BJ (cell line): ENCODE measurements at places on chromosomes 12 and 14.

DNA sequence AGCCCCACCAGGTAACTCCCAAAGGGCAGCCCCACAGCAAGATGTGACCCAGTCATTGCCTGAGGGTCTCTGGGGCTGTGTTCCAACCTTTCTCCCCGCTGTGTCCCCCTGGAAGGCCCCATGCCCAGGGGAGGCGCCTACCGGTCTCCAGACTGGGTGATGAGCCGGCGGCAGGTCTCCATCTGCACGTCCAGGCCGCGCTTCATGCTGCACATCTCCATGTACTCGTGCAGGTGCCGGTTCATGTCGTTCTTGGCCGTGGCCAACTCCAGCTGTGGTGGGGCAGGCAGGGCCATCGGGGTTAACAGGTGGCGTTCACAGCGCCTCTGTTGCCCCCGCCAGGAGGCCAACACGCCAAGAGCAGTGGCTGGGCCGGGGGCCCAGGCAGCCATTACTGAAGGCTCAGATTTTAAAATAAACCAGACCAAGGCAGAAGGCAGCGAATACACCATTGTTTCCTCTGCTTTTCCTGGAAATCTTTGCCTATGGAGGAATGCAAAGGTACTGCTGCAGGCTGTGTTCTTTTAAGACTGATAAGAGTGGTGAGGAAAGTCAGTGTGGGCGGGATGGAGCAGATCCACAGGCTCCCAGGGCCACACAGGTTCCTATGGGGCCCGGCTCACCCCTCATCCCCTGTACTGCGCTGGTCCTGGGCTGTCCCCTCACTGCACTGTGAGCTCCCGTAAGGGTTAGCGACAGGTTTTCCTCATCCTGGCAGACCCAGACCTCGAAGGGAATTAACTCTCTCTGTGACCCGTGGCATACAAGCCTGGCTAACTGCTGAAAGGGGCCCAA lies 7.3 kb downstream of the GAPDH start:
- DNase-seq: no peak

GRCh38 chr12:6273541-6274230 lies 36.8 kb upstream of the PLEKHG6 start:
- DNase-seq: no peak

- DNase-seq: no peak
These were observed 53.6 kb upstream of the BCL2L14 start for GRCh38 chr12:12017135-12017581.

- no peak for DNase-seq
These were observed 20.5 kb downstream of the CKB start for GRCh38 chr14:103501921-103502669.

DNA sequence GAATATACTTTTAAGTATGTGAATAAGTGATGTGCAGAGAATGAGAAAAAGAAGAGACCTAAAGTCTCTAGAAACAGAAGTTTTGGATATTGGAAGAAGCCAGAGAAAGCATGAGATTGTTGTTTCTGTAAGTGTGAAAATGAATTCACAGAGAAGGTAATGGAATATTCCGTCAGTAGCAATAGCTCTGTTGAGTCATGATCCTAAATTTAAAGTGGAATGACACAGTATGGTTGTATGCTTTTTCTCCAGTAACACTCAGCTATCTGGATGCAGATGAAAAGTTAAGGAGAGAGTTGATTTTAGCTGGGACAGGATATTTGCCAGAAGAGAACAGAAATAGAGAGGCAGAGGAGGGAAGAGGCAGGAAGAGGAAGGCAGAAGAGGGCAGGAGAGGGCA lies 1166.3 kb downstream of the GALC start:
- no peak for DNase-seq

DNA sequence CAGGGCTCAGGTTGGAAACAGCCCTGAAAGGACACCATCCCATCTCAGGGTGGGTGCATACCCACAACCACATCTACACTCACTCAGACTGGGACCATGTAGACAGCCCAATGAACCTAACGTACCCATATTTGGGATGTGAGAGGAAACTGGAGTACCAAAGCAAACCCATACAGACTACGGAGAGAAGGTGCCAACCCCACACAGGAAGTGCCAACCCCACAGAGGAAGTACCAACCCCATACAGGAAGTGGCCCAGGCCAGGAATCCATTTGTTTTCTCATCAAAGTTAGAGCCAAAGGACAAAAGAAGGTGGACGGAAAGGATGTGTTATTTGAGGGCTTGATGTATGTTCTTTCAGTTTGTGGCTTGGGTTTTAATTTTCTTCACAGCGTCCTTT lies 19.5 kb upstream of the SPIC start:
- DNase-seq: no peak

- no peak for DNase-seq
These were observed 297.1 kb downstream of the KSR2 start for GRCh38 chr12:117671734-117672133.

DNA sequence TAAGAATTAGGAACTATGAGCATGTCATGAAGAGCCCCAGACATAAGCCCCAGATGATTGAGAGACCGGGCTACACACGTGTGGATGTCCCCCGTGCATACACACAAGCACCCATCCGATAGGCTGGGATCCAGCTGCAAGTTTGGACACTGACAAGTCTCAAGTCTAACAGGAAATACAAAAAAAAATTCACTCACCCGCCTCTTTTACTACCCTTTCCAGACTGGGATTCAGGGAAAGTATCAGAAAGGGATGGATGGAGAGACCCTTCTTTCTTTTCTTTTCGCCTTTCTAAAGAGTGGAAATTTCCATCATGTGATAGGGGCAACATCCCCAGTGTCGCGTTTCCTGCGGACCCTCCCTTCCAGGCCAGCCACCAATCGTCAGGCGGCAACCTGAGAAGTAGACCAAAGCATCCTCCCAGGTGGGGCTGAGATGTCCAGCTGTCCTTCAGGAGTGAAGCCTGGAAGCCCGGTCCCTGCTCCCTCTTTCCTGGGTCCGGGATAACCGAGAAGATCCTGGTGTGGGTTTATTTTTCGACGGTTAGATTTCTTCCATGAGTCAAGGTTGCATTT lies 6.4 kb upstream of the SLC38A4 start:
- DNase-seq: no peak

DNA sequence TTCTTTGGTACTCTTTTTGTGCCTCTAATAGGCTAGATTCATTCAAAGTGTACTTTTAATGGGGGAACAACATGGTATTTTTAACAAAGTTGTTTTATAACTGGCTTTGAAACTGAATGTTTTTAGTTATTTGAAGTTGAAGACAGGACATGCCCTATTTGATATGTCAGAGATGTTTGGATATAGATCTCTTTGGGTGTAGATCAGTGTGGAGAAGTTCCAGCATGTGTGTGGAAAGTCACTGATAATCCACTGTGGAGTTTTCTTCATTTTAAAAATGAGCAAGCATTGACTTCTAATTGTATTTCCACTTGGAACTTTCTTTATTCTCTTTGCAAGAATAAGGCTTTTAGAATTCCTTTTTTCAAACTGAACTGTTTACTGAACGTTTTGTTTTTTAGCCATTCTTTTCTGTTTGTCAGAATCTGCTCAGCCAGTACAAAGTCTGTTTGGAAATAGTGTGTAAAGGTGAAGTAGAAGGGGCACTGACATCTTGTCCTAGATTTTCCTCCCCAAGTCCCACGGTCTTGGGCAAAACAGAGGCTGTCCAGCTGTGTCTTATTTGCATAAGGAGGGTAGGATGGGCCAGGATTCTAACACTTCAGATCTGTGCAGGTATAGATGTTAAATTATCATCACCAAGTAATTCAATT lies 35.0 kb downstream of the TDP1 start:
- DNase-seq: no peak

DNA sequence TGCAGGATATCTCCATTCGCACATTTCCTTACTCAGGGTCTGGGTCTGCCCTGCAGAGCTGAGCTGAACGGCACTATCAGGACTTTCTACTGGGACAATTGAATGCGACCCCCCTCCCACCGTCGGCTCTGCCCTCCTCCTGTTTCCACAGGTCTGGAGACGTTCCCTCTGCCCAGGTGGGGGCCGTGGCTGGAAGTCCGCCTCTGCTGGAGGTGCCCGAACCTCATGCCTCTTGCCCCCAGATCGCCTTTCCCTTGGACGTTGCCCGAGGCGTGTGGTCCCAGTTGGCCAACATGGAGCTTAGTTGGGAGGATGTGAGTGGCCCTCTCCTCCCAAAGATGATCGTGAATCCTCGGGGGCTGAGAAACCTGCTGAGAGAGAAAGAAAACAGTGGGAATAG lies 21.2 kb upstream of the KLC1 start:
- no peak for DNase-seq

- no peak for DNase-seq
These were observed 49.1 kb upstream of the RIMBP2 start for GRCh38 chr12:130765186-130765659.

DNA sequence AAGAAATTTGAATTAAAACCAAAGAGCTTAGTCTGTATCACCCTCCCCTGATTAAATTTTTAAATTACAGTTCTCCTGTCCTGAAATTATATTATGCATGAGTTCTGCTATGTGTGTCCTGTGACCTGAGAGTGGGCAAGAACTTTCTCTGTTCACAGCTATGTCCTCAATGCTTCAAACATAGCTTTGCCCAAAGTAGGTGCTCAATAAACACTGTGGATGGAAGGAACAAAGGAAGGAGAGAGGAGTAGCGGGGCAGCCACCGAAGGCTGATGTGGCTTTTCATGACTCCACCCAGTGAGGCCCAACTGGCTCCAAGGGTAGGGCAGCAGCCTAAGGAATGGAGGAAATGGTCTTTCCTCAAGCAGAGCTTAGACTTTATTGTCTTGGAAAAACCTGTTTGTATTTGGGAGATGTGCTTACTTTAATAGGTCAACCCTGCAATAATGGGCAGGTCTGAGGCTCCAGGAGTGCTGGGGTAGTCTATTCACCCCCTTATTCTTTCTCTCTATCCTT lies 7.6 kb upstream of the MARK3 start:
- no peak for DNase-seq

DNA sequence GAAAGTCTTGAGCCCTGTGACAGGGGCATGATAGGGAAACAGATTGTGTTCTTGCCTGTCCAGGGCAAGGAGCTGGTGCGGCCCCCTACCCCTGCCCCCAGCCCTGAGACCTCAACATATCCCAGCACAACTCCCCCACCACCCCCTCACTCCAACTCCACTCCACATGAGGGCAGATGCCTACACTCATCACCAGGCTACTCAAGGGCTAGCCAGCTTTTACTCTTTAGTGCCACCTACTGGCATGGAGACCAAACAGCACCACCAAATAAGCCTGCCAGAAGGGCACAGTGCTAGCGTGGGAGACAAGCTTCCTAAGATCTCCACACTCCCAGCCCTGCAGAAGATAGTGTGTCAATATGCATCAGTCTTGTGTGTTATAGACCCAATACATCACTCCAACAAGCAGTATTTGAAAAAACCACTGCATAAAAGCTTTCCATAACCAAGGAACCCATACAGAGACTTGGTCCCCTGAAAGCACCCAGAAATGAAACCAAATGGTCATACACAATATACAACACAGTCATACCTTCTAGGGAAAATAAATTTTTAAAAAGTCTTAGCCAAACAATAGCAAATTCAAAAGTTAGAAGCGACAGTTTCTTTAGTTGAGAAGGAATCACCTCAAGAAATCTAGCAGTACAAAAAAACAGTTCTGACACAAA lies 154.4 kb downstream of the KCNK10 start:
- DNase-seq: no peak

DNA sequence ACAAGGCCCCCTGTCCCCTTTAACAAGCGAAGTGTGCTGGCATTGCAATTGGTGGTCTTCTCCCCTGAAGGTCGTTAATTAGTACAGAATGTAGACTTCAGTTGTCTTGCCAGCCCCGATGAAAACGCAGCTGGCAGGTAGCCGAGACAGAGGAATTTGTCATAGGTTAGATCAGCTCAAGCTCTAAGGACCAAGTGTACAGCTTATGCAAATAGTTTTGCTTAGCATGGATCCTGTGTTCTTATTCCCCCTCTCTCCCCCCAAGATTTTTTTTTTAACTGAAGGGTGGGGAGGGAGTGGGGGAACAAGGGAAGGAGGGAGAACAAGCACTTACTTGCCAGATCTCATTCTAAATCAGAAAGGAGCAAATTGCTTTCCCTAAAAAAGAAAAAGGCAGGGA lies 58.6 kb upstream of the PARP11 start:
- DNase-seq: no peak

DNA sequence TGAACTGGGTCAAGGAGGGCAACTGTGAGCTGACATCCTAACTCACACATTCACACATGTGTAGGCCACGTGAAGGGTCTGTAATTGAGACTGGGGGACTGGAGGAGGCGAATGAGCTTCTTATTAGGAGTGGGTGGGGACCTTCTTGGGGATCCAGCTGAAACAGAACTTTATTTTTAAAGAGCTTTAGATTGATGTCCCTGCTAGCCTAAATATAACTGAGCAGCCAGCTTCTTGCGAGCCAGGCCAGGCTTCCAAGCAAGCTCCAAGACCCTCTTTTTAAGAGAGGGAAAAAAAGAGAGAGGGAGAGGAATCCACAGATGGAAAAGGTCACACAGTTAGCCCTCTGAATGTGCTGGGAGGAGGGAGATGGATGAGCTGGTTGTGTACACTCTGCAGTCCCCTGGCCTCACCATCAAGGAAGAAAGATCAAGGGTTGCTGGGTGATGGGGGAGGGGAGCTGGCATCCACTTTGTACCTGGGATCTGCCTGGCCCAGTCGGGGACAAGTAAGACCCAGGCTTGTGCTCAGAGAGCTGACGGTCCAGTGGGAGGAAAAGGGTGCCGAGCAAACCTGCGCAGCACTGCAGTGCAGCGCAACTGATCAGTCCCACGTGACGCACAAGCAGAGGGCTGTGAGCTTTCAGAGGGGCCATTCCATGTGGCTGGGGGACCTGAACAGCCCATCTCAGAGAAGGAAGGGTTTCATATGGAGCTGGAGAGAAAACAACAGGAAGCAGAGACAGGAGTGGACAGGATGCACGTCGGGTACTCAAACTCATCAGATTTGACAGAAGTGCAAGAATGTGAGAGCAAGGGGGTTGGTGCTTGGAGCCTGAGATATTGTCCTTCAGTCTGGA lies 154.5 kb downstream of the ZFP36L1 start:
- no peak for DNase-seq

- DNase-seq: no peak
These were observed 1.7 kb downstream of the ZNF410 start for GRCh38 chr14:73888460-73888725.

GRCh38 chr14:102825307-102826095 lies 48.3 kb downstream of the TRAF3 start:
- DNase-seq: no peak

DNA sequence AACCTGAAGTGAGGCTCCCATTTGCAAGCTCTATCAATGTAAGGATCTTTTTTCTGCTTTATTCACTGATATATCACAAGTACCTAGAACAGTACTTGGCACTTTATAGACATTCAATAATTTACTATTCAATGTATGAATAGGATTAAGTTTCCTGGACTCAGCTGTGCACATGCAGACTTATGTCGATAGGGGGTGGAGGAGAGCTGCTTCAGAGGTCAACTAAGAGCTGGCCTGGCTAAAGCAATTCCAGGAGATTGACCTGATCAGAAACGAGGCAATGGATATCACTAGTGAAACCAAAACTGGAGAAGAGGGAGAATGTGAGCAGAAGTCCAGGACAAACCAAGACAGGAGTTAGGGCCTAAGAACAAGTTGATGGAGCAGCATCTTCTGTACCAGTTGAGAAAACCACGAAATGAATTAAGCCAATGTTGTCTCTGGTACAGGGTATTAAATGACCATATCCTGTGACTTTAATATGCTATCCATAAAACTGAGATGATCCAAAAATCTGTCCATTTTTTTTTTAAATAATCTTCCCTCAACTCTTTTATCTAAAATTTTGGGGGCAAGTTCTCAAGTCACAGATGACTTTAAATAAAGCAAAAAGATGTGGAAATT lies 169.2 kb downstream of the PIK3C2G start:
- DNase-seq: no peak

GRCh38 chr14:77364146-77364545 lies 12.7 kb downstream of the TMED8 start:
- no peak for DNase-seq
